ENCODE measurements at places on chromosomes 5 and 9.

- no peak for DNase-seq
Measured at GRCh38 chr5:74296685-74297408, 343.7 kb downstream of the ENC1 start.

DNA sequence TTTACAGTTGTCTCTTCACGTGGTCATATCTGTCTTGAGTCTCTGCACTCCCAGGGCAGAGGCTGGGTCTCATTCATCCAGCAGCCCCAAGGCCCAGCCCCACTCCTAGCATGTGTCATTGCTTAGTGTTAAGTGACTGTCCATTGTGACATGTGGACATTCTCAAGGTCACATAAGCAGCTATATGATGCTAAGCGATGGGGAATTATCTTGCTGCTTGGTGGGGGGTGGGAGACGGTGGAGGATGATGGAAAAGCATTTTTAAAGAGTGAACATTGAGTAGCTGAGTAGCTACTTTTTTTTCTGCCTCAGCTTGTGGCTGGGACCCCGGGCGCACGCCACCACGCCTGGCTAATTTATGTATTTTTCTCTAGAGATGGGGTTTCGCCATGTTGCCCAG is at the start of gene C9orf153:
Gene C9orf153, minus strand, starts transcription at position 101 of the 400 bp plus-strand sequence. CDS start 30,054 bp downstream, outside the sequence.
- DNase-seq: no peak

DNA sequence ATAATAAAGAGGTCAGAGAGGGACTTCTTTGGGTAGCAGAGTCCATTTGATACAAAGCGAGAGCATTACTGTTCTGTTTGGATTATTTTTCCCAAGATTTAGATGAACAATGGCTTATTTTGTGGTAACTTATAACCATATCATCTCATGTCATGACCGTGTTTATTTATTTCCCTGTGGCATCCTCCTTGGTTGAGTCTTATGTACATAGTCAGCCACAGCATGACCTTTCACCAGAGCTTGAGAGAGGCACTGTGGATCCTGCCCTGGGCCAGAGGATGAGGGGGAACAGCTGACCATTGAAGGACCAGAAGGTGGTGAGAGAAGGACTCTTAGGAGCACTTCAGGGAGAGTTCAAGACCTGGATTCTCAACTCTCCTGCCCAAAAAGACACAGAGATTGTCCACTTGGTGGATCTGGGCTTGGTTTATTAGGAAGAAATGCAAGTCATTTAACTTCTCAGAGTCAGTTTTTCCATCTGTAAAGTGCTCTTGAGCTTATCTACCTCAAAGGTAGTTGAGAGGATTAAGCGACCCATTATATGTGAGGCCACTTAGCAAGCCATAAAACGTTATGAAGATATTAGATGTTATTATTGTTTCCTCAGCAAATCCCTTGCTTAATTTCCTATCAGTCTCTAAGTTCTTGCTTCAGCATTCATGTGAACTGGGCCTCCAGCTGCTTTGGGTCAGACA is 51.4 kb downstream of the PPIC start:
- no peak for DNase-seq

GRCh38 chr9:83754383-83754977 is 46.7 kb upstream of the UBQLN1 start:
- no peak for DNase-seq

DNA sequence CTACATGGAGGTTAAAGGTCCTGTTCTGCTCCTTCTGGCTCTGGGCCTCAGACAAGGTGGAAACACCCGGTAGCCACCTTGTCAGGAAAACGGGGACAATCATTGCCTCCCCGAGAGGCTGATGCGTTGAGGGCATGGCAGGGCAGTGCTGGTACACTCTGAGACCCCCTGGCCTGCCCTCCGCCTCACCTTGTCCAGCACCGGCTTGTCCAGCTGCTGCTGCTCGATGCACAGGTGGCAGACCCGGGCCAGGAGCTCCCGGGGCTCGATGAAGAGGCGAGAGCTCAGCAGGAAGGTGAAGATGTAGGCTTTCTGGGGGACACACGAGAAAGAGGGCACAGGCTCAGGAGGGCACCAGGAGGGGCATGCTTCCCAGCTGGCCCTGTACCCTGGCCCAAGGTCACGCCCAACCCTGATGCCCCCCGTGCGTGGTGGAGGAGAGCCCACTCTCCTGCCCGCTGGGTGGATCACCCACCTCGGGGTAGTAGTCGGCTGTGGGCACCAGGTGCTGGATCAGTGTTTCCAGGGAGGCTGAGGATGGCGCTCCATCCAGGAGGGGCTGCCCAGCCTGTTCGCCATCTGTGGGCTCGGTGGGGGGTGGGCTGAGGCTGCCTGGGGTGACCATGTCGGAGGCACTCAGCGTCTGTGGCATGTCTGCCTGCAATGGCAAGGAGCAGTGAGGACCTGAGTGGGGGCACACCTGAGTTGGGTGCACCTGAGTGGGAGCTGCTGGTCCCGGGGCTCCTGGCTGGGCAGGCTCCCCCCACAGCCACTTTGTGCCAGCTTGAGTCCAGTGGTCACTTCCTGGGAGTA is 66.0 kb upstream of the RNF130 start:
- no peak for DNase-seq

DNA sequence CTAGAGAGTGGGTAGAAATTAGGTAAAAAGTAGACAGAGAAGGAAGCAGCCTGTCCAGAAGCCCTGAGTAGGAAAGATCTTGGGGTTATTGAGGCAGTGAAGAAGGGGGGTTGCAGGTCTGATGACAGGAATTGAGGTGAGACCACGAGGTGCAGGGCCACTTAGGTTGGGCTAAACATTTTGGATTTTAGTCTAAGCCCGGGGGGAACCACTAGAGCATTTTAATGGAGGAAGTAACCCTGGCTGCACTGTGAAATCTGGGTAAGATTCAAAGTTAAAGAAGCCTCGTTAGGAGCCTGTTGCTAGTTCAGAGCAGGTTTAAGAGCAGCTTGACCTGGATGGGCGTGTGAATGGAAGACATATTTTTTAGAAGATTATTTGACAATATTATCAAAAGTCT is 38.3 kb downstream of the MAP3K1 start:
- no peak for DNase-seq

DNA sequence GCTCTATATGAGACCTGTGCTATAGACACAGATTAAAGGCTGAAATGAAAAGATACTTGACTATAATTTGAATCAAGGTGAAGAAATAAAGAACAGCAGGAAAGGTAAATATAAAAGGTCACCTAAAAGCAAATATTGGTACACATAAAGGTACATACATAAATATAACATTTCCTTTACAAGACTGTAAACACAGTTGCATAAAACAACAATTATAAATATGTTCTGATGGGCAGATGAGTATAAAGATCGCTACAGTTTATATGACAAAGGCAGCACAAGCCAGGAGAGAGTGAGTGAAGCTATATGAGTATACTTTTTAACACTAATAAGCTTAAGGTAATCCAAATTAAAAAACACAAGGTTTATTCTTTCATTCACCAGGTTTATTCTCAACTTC is 114.5 kb downstream of the OXCT1 start:
- DNase-seq: no peak

- DNase-seq: no peak
Measured at GRCh38 chr5:134968055-134968454, 348 bp downstream of the CATSPER3 start.

DNA sequence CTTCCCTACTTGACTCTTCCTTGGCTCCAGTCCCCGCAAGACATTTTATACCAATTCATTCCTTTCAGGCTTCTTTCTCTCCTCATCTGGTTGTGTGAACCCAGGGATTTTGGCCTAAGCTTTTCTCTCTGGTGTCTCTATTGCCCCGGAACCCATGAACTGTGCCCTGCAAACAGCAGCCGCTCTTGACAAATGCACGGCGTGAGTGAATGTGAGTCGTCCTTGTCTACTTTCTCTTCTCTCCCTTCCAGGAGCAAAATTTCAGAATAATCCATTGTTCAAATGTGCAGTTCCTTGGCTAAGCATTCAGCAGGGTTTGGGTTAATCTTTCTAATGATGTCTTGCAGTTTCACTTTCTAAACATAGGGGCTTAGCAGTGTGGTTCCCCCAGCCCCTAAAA is 250.4 kb upstream of the IRX4 start:
- DNase-seq: no peak

- DNase-seq: no peak
Measured at GRCh38 chr9:129640871-129641749, 841 bp downstream of the ASB6 start.

GRCh38 chr5:135263022-135263668 is 135.9 kb downstream of the MACROH2A1 start:
- DNase-seq: no peak

DNA sequence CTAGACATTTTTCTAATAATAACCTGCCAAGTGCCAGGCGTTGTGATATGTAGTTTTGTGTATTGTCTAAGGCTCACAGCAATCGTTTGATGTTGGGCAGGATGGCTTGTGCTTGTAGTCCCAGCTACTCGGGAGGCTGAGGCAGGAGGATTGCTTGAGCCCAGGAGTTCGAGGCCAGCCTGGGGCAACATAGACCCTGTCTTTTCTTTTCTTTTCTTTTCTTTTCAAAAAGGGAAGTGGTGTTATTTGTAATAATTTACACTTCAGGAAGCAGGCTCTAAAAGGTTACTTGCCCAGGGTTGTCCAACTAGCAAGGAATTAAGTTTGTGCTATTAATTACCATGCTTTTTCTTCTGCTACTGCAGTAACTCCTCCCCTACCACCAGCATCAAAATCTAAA is 3.2 kb downstream of the ZNF131 start:
- DNase-seq: no peak

- DNase-seq: no peak
Measured at GRCh38 chr5:93220431-93220830, 360.6 kb downstream of the NR2F1-AS1 start.

GRCh38 chr5:174692982-174693422 is 31.4 kb upstream of the MSX2 start:
- DNase-seq: no peak

DNA sequence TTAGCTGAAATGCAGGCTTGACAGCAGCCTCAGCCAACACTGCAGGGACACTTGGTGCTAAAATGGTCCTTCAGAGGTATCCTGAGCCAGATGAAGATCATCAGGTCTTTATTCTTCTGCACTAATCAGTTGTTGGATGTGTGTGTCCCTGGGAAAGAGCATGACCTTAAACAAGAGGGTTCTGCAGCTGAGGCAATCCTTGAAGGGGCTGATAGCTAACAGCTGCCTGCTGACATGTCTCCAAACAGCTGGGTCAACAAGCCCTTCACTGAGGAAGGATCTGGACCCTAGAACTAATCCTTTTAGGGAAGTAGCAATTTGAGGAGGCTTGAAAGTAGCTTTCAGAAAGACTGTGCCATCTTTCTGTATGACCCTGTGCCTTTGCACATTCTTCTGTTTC is 376.3 kb upstream of the ACTBL2 start:
- DNase-seq: no peak

- no peak for DNase-seq
Measured at GRCh38 chr5:105504-106070, 13.6 kb downstream of the PLEKHG4B start.

- DNase-seq: no peak
Measured at GRCh38 chr9:94654165-94654894, 15.0 kb upstream of the FBP1 start.

DNA sequence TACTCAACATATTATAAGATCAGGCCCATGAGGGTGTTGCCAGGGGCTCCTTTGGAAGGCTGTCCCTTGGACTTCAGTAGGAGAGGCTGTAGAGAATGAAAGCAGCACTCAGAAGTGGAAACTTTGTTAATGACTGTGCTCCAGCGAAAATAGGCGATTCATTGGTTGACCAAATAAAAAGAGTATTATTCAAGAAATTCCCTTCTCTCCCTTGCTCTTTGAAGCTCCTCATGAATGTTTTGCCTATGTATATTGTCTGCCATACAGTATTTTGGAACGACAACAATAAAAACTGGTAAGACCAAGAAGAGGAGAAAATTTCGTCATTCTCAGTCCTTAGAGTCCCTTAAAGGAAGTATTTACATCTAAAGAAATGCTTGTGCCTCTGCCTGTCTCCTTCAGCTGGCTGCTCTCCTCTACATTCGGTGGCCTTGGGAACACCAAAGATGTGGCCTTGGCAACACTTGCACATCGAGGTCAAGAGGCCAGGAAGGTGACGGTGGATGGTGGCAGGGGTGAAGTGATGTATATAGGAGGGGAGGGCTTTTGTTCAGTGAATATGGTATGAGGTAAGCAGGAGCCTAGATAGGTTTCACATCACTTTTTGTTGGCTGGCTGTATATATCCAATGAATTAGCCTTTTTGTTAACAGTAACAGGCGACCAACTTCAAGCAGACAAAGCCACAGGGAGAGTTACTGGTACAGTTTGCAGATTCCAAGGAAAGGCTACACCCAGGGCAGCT is 95.0 kb upstream of the ACTBL2 start:
- DNase-seq: no peak

DNA sequence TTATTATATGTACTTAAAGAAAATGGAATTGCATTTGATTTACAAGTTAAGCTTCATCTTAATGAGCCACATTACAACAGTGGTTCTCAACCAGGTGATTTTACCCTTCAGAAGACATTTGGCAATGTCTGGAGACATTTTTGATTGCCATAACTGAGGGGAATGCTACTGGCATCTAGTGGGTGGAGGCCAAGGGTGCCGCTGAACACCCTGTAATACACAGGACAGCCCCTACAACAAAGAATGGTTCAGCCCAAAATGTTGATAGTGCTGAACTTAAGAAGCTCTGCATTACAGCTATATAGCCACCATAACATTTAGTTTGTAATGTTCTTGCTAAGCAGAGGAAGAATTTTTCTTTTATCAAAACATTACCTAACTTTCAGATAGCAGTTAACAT is 103.1 kb downstream of the PAM start:
- DNase-seq: no peak

DNA sequence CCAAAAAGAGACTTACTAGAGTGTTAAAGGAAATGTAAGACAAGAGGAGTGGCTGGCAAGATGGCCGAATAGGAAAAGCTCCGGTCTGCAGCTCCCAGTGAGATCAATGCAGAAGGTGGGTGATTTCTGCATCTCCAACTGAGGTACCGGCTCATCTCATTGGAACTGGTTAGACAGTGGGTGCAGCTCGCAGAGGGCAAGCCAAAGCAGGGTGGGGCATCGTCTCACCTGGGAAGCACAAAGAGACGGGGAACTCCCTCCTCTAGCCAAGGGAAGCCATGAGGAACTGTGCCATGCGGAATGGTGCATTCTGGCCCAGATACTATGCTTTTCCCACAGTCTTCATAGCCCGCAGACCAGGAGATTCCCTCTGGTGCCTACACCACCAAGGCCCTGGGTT is 308.7 kb downstream of the AGTPBP1 start:
- no peak for DNase-seq

GRCh38 chr5:6235726-6236125 is 142.6 kb downstream of the MED10 start:
- no peak for DNase-seq

DNA sequence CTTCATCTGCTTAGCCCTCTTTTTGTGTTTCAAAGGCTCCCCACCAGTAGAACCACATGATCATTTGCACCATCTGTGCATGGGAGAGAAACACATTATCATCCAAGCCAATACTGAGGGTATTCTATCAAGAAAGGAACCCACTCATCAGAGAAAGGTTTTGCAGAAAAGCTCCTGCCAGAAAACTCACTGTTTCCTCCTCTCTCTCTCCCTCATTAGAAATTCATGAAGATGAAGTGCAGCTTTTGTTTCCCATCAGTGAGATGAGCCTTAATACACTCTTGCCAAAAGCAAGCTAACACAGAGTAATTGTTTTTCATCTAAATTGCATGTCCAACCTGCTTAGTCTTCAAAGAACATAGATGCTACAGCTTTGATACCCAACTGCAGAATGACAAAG is 142.4 kb upstream of the GRAMD2B start:
- no peak for DNase-seq

Data from activated CD4-positive, CD25-positive, alpha-beta regulatory T cell treated with anti-CD3 and anti-CD28 coated beads, Interleukin-2, amount 50 U/mL, for 72 hours (primary cell).